ENCODE measurements at places on chromosomes 6 and 20.
A peak's percentile ranks its signal among the peaks of the same experiment; 100 is the strongest.

DNA sequence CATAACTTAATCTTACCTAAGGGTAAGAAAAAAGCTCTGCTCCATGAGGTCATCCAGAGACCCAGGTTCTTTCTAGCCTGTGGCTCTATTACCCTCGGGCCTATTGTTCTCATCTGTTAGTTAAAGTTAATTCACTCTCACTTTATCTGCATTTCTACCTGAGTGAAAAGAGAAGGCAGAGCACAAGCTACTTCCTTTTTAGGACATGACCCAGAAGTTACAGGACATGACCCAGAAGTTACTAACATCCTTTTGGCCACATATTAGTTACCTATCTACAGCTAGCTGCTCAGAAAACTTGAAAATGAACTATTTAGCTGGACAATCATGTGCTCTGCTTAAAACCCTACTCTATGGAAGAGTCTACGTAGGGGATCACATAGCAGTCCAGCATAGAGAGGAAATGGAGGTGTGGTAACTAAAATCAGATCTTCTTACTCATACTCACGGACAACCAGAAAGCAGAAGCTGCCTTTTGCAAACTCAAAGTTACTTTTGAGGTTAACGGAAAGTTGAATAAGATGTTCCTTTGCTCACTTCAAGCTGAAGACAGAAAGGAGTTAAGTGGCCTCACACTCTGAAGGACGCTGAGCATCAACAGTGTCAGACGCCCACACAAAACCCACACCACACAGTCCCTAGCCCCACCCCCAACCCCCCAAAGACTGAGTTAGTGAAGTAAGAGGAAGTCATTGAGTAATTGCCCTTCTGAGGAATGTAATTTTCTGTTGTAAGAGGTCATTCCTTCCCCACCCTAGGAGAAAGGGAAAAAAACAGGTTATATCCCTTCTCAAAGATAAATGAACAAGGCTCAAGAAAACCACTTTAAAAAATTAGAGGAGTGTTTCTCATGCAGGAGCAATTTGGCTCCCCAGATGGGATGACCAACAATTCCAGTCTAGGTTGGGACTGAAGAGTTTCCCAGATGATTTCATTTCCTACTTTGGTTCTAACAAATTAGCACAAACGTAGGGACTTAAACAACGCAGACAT is 45.9 kb upstream of the TAB2 start:
- peak; percentile 50 for DNase-seq

- no peak for DNase-seq
Observed at GRCh38 chr6:169326067-169326799, 72.6 kb upstream of the THBS2 start.

- no peak for DNase-seq
Observed at GRCh38 chr20:49380337-49380780, 102.1 kb downstream of the KCNB1 start.

GRCh38 chr20:58184063-58184462 is 44.4 kb downstream of the ANKRD60 start:
- no peak for DNase-seq

- no peak for DNase-seq
Observed at GRCh38 chr6:159633196-159633595, 59.8 kb downstream of the SOD2 start.

DNA sequence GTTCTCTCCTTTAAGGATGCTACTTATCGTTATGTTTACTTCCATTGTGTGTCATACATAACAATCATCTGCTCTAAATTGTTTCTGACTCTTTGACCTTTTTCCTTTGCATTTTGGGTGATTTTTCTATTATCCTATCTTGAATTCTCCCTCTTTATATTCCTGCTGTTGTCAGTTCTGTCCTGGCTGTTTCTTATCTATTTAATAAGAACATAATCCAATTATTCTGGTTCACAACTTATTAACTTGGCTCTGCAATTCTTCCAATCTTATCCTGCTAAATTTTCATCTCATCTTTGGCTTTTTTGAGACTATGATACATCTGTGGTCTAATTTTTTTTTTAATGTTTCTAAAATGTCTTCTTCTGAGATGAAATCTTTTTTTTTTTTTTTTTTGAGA is 54.7 kb upstream of the TOX2 start:
- no peak for DNase-seq
